ENCODE measurements at places on chromosomes 6 and 20. TPM values are rescaled to one million over a fixed set of nuclear protein-coding genes. Genes with fewer than 3 reads are reported as not detected.

SOD2 gene
- 387 TPM for total RNA-seq

HRH3 gene
- total RNA-seq, result not detected

SLC17A9 gene
- 17.8 TPM for total RNA-seq

BACH2 gene
- 11.6 TPM for total RNA-seq

MYL9 gene
- total RNA-seq, result 3,222 TPM

TRIM10 gene
- 0.12 TPM for total RNA-seq

PTGIS gene
- 351 TPM for total RNA-seq

CD2AP gene
- total RNA-seq, result 33.4 TPM

SLPI gene
- total RNA-seq, result 151 TPM

PNLDC1 gene
- 0.26 TPM for total RNA-seq

DEFB124 gene
- total RNA-seq, result 7.6 TPM

RAET1G gene
- 0.99 TPM for total RNA-seq

ZSCAN23 gene
- 4.5 TPM for total RNA-seq

CST11 gene
- total RNA-seq, result not detected

FOXF2 gene
- 0.69 TPM for total RNA-seq

CRYBG1 gene
- 6.2 TPM for total RNA-seq

C20orf204 gene
- total RNA-seq, result 2.8 TPM

BTN1A1 gene
- total RNA-seq, result not detected

ACTL10 gene
- 1.2 TPM for total RNA-seq

PLAGL2 gene
- 8.2 TPM for total RNA-seq

NFATC2 gene
- 11.7 TPM for total RNA-seq

SRSF12 gene
- 1.6 TPM for total RNA-seq

BIRC7 gene
- total RNA-seq, result not detected

COL12A1 gene
- 214 TPM for total RNA-seq

CST7 gene
- total RNA-seq, result 4.6 TPM

HLA-DQB2 gene
- total RNA-seq, result 2.3 TPM

MUC22 gene
- not detected for total RNA-seq

BCLAF1 gene
- total RNA-seq, result 132 TPM

LAMA4 gene
- total RNA-seq, result 71.4 TPM

PPIL1 gene
- 12.0 TPM for total RNA-seq

PHACTR3 gene
- 0.27 TPM for total RNA-seq

ELOVL2 gene
- total RNA-seq, result 0.81 TPM

ADTRP gene
- total RNA-seq, result 1.2 TPM

ZSCAN12 gene
- 5.0 TPM for total RNA-seq

LHFPL5 gene
- not detected for total RNA-seq

GNAS-AS1 gene
- 1.7 TPM for total RNA-seq

LST1 gene
- 21.1 TPM for total RNA-seq

C20orf96 gene
- 4.6 TPM for total RNA-seq

FOXS1 gene
- 20.2 TPM for total RNA-seq

Measured in aorta (tissue), 5 donors.